ENCODE measurements at places on chromosomes 2 and 18.

DNA sequence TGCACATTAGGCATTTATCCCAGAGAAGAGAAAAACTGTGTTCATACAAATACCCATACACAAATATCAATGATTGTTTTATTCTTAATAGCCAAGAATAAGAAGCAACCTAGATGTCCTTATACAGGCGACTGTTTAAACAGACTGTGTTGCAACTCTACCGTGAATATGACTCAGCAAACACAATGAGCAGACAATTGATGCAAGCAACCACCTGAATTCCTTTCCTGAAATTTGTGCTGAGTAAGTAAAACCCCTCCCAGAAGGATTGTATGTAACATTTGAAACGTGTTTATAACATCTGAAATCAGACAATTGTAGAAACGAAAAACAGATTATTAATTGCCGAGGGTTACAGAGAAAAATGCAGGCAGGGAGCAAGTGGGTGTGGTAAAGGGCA lies 621.9 kb upstream of the SOX11 start:
- DNase-seq = no peak

- DNase-seq = peak; percentile 58
Measured at GRCh38 chr2:43142921-43143438, 83.4 kb downstream of the ZFP36L2 start.

GRCh38 chr2:191488135-191488534 lies 189.8 kb upstream of the NABP1 start:
- DNase-seq = no peak

DNA sequence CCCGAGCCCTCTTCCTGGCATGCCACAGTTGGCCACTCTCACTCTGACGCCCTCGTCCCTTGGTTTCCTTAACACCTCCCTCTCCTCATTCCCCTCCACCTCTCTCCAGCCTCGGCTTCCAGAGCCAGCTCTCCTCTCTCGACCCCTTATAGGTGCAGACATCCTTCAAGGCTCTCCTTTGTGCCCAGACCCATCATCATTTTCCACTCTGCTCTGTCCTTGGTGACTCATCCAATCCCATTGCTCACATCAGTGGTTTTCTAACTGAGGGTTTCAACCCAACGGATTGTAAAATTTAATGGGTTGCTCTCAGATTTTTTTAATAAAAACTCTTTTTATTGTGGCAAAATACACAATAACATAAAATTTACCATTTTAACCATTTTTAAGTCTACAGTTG lies 6.2 kb downstream of the ST8SIA5 start:
- DNase-seq = no peak

- DNase-seq = no peak
Measured at GRCh38 chr2:134630504-134631159, 88.2 kb downstream of the TMEM163 start.

- DNase-seq = peak; percentile 25
Measured at GRCh38 chr2:108417254-108417653, 31.8 kb upstream of the GCC2 start.

- no peak for DNase-seq
Measured at GRCh38 chr2:227616631-227617030, 667 bp upstream of the SCYGR4 start.

All from RPMI8226 (cell line).